ENCODE measurements at places on chromosomes 5 and 9.

DNA sequence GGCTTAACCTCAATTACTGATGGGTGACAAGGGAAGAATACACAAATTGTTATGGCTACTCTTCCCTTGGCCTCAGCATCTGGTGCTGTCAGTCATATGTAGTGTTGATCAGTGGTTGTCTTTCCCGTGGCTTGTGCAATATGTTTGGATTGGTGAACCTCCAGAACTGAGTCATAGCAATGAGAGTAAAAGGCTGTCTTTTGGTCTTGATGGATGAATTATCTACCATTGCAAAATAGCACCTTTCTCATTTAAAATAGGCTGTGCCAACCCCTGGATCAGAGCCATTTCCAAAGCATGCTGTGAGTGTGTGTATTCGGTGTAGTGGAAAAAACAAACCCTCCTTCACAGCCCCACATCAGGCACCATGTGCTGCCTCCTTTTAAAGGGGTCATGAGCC lies 14.6 kb upstream of the F2R start:
- DNase-seq, result no peak

- no peak for DNase-seq
These were observed 178.5 kb upstream of the PHYKPL start for GRCh38 chr5:178411083-178411482.

GRCh38 chr5:159220206-159220605 lies 10.9 kb upstream of the RNF145 start:
- no peak for DNase-seq

- no peak for DNase-seq
These were observed 7.4 kb upstream of the RNF183 start for GRCh38 chr9:113310538-113310937.

DNA sequence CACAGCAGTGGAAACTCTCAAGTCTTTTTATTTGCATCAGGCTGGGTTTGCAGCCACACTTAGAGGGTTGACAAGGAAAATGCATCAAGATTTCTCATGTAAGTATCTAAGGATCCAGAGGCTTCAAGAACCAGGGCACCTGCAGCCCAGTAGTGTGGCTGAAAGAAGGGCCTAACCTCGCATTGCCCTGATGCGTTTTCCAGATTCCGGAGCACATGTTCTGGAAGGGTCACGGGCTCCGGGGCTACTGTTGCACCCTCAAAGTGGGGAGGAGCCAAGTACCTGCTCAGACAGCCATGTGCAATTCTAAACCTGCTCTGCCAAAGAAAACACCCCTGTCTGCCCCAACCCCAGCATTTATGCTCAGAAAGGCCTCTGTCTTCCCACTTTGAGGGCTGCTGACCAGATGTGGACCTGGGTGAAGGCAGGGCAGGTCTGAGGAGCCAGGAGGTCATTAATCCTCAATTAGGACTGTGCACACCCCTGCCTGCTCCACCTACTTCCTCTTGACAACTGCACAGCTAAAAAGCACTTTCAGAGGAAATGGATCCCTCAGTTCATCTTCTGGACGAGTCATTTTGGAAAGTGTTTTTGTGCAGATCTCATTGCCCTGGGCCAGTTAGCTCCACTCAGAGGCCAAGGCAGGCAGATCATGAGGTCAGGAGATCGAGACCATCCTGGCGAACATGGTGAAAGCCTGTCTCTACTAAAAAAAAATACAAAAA lies 110.7 kb downstream of the SAXO1 start:
- DNase-seq, result no peak

DNA sequence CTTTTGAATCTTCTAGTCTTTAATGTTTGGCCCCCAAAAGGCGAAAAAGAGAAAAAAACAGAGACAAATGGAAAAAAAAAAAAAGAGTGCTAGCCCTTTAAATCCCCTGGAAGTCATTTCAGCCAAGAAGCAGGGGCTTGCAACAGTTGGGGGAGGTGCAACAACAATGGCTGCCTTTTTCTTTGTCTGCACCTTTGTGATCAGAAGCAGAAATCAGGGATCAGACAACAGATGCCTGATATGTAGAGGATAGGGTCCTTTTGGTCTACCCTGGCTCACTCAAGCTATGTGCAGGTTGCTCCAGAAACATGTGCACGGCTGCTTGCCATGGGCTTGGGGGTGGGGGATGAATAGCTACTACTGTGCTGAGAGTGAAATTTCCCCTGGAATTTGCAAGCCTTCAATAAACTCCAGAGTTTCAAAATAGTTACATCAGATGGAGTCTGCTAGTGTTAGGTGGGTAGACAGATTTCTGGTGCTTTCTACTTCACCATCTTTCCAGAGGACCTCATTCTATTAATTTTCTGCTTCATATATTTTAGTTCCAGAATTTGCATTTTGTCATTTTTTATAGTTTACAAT lies 150.9 kb downstream of the FGF18 start:
- no peak for DNase-seq

DNA sequence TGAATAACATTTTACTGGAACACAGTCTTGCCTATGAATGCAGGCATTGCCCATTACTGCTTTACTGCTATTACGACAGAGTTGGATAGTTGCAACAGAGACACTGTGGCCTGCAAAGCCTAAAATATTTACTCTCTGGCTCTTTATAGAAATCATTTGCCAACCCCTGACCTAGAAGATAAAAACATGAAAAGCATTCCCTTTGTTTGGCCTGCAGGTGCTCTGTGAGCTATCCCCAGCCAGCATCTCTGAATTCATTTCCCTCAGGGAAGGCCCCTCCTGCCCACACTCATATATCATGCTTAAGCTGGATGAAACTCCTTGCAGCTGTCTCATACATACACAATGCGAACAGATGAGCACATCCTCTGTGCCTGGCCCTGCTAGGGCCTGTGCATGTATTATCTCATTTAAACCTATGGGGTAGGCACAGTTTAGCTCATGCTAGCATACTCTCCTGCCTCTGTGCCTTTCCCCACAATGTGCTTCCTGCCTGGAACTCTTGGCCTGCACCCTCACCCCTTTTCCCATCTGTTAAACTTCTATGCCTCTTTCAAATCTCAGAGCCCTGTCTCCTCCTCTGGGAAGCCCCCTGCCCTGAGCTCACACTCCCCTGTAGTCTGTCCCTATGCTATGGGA lies 193.1 kb downstream of the PAX5 start:
- no peak for DNase-seq

DNA sequence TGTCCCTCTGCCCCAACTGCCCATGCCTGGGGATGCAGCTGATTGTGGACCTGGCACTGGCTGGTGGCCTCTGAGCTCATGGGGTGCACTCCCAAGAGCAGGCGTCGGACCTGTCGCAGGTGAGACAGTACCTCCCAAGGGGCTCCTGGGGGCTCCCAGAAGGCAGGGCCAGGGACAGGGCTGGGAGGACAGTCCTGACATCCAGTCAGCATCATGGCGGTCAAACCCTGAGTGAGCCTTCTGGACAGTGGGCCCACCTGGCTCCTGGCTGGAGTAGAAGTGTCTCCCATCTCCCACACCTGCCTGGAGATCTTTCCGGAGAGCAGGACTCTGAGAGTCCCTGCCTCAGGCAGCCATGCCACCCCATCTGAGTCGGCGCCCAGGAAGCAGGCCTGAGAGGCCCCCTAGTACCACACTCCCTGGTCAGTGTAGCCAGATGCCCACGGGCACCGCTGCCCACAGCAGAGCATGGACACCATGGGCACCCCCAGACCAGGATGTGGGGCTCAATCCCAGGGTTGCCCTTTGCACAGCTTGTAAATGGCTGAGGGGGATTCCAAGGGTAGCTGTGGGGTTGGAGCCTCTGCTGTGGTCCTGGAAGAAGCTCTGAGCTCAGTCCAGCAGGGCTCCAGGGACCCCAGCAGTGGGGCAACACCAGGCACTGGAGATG lies 6.6 kb downstream of the LCN9 start:
- DNase-seq, result no peak

- DNase-seq, result no peak
These were observed 214.5 kb downstream of the TMEM167A start for GRCh38 chr5:82862711-82863110.

GRCh38 chr5:167177736-167178135 lies 1113.7 kb upstream of the WWC1 start:
- DNase-seq, result no peak
